ENCODE measurements at places on chromosomes 3 and 15. TPM values are rescaled to one million over a fixed set of nuclear protein-coding genes. Genes with fewer than 3 reads are reported as not detected.

The ARHGEF26 gene
- 2.0 TPM for total RNA-seq

The POPDC2 gene
- total RNA-seq, result 0.08 TPM

The KIF7 gene
- total RNA-seq, result 6.2 TPM

The CFAP100 gene
- total RNA-seq, result not detected

The VWA5B2 gene
- not detected for total RNA-seq

The ARPP21 gene
- not detected for total RNA-seq
